Inflammatory macrophage treated with lipopolysaccharide for 1 hour (primary cell): ENCODE measurements at places on chromosomes 4 and X.

DNA sequence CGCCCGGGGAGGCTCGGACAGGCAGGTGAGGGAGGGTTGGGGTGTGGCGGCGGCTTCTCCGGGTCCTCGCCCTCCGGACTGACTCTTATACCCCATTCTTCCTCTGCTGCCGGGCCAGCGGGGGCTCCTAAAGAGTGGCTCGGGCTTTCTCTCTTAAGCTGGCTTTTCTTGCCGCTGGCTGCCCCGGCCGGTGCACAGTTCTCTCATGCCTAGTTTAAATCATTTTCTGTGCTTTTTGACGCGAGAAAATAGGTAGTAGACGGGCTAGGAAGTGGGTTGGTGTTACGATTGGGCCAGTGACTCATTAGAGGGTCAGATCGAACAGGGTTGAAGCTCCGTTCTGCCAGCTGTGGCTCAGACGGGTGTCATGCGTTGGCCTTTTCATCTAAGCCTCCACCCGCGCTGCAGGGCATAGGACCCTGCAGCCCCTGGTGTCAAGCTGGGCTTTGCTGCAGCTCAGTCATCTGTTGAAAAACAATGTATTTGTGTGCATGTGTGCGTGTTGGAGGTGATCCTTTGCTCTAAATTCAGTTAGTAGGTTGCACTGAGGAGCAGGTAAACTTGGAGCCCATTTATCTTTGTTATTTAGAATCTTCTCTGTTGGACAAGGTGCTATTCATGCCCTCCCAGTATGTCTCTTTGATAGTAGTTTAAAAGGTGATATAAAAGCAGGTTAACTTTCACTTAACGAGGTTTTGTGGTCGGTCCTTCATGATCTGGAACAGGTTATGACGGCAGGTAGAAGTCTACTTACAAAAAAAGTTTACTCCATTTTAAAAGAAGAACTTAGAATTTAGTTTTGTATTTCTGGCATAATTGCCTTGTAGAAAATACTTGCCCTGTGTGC lies 802 bp downstream of the BMP2K start:
- peak; percentile 74 for DNase-seq

GRCh38 chrX:49002091-49002935 lies at the start of gene GRIPAP1:
Gene GRIPAP1, minus strand, starts transcription at chrX:49002264. Its CDS starts 35 bp downstream, at chrX:49002229.
- peak; percentile 85 for DNase-seq

DNA sequence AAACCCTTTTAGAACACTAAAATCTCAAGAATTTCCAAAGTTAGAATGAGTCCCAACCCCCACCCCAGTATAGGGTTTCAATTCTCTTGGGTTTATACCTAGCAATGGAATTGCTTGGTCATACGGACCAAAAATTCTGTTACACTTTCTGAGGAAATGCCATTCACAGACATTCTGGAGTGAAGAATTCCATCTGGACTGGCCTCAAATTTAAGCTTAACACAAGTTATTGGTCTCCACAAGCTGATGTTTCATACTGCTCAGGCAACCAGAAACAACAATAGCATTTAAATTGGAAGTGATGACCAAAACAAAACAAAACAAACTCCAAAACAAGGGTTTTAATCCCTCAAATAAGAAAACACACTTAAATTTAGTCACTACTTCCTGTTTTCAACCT lies 51.1 kb downstream of the GPC4 start:
- DNase-seq = no peak

DNA sequence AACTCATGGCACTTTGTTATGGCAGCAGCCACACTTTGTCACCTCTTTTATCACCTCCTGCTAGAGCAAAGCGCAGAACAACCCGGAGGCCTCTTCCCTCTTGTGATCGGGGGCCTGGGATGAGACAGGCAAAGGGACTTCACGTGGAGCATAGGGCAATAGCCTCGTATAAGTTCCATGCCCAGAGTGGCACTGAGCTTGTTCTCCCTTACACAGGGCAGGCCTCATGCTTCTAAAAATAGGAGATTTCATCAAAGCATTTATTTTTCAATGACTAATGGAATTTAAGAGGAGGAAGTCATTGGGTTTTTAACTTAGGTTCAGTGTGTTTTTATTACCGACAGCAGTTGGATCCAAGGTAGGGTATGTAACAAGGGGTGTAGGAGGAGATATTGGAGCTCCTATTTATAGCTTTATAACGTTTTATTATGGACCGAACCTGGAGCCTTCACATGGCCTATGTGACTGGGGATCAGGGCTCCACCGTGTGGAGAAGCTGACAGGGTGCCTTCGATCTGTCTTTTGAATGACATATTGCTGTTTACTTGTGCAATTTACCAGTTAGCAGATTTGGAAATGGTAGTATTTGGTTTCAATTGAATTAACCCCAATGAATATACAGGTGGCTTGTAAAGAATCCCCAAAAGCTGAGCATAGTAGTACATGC lies 93.8 kb downstream of the SLC2A9 start:
- peak; percentile 73 for DNase-seq

DNA sequence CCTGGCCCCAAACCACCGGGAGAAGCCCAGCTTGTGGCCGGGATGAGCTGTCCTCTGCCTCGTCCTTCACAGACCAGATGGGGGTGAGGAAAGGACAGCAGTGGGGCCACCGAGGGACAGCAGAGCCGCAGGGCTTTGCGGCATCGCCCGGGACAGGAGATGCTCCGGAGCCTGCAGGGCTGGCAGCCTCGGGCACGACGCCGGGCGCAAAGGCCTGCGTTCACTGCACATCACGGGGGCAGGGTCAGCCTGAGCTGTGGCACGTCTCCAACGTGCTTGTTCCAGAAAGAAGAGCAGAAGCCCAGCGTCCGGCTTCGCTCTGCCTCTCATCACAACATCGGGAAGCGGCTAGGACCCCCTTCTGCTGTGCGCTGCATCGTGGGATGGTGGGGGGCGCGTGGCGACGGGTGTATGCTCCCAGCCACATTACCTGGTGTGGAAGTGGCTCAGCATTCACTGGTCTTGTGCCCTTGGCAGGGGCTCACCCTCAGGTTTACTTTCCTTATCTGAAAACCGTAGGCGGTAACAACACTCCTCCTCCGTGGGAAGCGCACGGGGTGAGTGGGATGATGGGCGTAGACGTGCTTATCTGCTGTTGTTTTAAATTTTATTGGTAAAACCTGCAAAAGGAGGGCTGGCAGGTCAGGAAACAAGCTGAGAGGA lies 7.4 kb downstream of the TADA2B start:
- no peak for DNase-seq

DNA sequence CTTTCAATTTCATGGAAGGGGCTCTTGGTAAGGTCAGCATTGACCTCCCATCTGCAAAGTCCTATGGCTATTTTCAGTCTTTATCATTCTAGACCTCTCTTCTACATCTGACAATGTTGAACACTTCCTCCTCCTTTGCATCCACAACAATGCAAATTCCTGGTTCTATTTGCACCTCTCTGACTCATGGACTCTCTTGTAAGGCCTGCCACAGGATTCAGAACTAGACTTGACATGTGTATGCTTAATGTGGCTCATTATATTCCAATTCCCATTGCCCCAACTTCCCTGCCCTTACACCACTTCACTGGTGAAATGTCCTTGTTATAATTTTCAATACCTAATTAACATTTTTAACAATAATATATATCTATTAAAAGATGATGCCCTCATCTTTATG lies 314.3 kb upstream of the FGF13 start:
- DNase-seq = no peak

DNA sequence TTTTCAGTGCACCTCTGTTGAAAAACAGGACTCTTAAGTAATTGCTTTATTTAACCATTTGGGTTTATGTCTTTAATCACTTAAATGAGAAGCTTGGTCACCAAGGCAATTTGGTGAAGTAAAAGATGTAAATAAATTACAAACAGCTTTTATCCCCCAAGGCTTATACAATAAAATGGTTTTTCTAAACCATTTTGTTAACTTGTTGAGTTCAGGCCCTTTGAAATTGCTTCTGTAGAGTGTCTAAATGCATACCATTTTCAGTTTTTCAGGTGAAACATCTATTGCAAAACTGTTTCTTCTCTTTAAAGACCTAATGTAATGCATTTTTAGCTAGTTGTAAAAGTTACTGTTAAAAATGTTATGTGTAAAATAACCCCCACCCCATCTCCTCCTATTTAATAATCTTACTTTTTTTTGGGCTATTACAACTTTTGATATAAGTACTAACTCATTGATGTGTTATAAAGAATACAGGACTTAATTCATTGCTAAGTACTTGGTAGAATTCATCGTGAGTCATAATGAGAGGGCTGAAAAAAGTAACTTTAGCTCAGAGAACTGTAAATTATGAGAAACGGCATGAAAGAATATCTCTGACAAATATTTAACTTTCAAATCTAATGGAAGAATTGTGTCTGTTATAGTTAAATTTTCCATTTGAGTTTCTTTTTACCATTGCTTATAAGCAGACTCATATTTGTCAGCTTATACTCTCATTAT lies 4.5 kb downstream of the RAPGEF2 start:
- no peak for DNase-seq

GRCh38 chr4:90419124-90419711 lies 292.0 kb downstream of the CCSER1 start:
- peak; percentile 27 for DNase-seq

GRCh38 chr4:176123710-176124407 lies 58.2 kb downstream of the WDR17 start:
- peak; percentile 49 for DNase-seq

DNA sequence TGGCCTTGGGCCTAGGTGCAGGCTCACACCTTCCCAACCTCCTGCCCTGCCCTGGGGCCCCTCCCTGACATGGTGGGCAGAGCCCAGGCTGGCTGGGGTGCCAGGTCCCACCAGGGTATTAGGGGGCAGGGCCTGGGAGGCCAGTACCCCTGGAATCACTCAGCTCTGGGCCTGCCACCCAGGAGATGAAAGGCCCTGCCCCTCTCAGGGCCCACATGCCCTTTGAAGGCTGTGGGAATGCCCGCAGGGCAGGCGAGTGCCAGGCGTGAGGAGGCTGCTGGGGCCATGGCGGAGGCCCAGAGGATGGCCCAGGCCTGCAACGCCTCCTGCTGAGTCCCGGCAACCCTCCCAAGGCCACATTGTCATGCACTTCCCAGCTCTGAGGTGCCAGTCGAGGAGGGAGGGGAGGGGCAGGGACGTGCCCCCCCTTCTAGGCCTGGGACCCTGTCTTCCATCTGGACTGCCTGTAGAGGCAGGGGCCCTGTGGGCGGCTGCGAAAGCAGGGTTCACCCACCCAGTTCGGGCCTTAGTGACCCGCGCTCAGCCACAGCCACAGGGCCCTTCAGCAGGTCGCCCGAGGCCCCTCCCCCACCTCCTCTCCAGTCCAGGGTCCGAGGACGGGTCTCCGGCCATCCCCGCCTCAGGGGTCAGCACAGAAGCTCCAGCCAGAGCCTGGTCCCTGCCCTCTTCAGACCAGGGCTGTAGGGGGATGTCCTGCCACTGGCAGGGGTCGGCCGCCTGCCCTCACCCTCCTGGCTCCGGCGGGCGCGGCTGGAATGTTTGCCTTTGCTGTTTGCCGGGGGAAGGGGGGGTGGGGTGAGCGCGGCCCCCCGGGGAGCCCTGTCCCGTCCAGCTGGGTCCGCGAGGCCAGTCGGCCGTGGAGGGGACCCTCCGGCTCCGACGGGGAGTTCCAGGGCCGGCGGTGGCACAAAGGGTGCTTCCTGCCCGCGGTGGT lies 26.7 kb upstream of the FGFR3 start:
- no peak for DNase-seq

GRCh38 chr4:78779280-78779679 lies 3.1 kb downstream of the BMP2K start:
- no peak for DNase-seq

GRCh38 chrX:103329991-103330390 lies at the start of gene TCEAL7:
Gene TCEAL7, plus strand, starts transcription at chrX:103330239. Its CDS starts 1,165 bp downstream, at chrX:103331404.
- DNase-seq = no peak

DNA sequence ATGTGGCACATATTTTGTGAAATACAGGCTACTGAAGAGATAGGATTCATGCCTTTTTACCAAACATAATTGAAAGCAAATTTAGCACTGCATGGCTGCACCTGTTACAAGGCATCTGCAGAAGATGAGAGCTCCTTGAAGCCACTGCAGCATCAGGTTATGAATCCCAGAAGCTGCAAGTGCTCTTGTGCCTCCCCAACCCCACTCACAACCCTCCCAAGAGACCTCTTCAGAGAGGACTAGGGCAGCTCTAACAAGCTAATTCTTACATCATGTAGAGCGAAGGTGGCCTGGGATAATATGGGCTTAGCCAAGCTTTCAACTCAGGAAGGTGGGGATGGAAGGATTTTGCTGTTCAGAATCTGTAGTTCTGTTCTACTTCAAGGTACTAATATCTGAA lies 27.2 kb downstream of the MFAP3L start:
- no peak for DNase-seq

DNA sequence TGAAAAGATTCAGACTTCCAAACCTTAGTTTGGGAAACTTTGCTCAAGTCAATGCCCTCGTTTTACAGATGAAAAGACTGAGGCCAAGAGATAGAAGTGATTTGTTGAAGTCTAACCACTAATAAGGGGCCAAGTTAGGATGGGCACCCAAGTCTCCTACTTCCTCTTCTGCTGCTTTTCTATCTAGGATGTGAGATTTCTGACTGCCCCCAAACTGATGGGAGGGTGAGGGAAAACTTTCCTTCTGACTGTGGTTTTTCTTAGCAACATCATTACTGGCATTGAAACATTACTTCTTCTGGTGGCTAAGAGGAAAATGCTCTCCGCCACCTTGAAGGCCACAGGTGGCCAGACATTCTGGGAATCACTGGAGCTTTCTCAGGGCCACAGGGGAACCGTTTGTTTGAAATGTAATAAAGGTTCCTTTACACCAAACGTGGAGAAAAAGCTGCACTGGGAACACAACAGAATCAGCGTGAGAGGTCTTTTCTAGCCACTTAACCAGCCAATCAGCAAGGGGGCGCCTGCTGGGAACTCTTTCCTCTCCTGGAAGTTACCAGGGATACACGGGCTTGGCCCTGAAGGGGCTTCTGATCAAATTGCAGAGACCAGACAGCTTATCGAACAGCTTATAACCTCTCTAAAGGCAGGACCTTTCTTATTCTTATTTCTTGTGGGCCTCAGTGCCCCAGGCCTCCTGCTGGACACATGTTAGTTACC lies 115.9 kb upstream of the TEX13D start:
- no peak for DNase-seq

- DNase-seq = peak; percentile 74
Measured at GRCh38 chr4:9811806-9812205, 30.4 kb downstream of the DRD5 start.

GRCh38 chr4:145154573-145154972 lies 25.8 kb downstream of the OTUD4 start:
- peak; percentile 23 for DNase-seq

- DNase-seq = no peak
Measured at GRCh38 chr4:104447294-104447693, 47.4 kb downstream of the CXXC4 start.

- no peak for DNase-seq
Measured at GRCh38 chr4:16817286-16817685, 81.2 kb downstream of the LDB2 start.

- no peak for DNase-seq
Measured at GRCh38 chr4:3877236-3877635, 111.1 kb downstream of the ADRA2C start.

DNA sequence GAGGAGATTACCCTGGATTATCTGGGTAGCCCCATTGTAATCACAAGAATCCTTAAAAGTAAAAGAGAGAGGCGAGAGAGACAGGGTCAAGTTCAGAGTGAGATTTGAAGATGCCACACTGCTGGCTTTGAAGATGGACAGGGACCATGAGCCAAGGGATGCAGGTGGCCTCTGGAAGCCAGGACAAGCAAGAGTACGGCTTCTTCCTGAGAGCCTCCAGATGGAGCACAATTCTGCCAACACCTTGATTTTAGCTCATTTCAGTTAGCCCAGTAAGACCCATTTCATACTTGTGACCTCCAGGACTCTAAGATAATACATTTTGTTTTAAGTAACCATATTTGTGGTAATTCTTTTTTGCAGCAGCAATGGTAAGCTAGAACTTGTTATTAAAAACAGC lies 120.3 kb downstream of the GPM6A start:
- DNase-seq = no peak

GRCh38 chr4:123485601-123486000 lies 89.0 kb downstream of the SPRY1 start:
- DNase-seq = no peak

GRCh38 chrX:1614927-1615326 lies at the start of gene ASMT:
Gene ASMT, plus strand, starts transcription at chrX:1615059. Its CDS starts 141 bp downstream, at chrX:1615200.
- DNase-seq = no peak
